ENCODE measurements at places on chromosomes 5 and 9. TPM values are rescaled to one million over a fixed set of nuclear protein-coding genes. Genes with fewer than 3 reads are reported as not detected.

CA9 gene
- total RNA-seq, result not detected

- no peak for DNase-seq
These were observed 20.0 kb upstream of the SCGB3A1 start for GRCh38 chr5:180611140-180611850.

DNA sequence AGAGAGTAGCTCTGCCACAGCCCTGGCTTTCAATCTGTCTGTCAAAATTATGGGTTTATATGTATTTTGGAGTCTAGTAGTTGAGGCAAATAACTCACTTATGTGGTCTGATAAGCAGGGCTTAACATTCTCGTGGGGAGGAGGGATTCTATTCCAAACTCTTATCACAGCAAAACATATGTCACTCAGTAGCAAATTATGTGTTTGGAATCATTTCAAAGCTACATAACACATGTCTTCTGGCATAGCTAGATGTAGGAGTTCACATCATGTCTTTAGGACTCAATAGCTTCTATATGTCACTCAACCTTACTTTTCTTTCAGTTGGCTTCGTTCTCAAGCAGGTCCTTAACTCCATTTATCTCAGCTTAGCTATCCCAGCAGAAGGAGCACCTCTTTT, 144.5 kb upstream of the SEMA6A start:
- no peak for DNase-seq

DNA sequence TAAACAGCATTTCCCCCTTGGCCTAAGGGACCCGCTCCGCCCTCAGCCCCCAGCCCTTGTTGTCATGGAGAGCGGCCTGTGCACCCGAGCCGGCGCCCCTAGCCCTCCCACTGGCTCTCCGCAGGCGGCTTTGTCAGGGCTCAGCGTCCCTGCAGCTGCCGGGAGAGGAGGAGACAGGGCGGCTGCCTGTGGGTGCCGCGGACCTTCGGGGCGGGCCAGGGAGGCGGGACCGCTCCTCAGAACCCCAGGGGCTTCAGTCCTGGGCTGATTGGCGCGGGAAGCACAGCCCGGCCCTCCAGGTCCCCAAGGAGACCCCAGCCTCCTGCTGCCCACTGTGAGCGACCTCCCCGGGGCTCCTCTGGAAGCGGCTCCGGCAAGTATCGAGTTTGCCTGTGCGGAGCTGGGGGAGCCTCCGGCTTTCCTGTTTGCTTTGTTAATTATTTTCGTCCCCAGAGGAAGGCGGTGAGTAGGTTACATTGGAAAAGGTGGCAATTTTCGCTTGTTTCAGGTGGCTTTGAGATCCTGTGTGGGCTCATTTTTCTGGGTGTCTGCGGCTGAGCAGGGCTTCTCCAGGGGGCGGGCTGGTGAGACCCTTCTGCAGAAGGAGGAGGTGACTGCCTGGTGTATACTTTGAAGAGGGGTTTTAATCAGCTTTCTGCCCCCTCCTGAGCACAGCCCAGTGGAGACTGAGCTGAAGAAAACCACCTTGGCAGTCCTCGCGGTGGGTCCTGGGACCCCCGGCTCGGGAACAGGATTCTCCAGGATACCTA, at the start of gene FGD3:
FGD3 (plus strand) TSS at position 256 of the 770 bp plus-strand sequence. CDS start 28,734 bp downstream, outside the sequence.
- DNase-seq, result peak; percentile 60

DNA sequence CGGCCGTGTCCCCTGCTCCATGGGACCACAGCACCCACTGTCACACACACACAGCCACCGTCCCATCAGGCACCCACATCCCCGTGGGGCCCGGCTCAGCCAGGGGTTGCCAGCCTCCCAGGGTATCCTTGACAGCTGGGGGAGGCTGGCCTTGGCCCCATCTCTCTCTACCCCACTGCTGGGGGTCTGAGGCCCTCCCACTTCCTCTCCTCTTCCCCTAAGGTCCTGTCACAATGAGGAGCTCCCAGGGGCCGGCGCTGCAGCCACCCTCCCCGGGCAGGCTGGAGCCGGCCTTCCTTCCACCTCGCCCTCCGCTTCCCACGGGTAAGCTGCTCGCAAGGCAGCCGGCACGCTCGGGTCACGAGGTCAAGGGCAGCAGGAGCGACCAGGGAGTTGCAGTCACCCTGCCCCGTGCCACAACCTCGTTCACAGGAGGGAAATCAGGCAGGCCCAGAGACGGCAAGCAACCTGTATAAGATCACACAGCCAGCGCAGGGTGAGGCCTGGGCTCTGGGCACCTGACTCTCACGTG, 38.6 kb upstream of the NOTCH1 start:
- DNase-seq, result no peak

- DNase-seq, result no peak
These were observed 230.7 kb downstream of the ASTN2 start for GRCh38 chr9:117184173-117184572.

DNA sequence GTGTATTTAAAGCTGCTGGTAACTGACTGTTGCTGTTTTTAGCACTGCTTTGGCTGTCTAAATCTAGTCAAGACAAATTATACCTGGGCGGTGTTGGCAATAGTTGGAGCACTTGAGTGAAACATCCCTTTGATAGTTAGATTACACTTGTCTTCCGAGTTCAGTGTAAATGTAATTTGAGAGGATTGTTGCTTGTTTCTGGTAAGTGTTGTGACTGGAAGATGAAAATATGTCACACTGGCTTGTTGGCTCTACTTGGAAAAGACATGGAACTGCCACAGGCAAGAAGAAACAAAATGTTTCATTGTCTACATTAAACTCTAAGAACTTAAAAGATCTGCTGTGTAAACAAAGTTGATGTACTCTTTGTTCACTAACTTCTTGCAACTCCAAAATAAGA, 49.2 kb upstream of the PTPRD start:
- DNase-seq, result no peak

DNA sequence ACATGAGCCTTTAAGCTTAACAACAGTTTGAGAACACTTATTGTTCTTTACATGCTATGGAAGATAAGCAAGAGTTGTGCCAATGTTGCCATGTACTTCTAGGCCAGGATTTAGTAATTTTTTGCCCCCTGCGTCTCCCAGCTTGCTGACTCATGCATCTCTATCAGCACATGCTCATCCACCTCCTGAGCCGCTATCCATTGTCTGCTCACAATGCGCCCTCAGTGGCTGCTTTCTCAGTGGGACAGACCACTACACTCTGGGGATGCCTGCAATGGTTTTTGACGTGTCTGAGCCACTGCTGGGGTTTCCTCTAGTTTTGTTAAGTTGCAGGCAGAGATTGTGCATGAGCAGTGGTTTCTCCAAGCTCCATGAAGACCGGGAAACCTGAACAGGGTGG, 50.9 kb upstream of the PHF2 start:
- DNase-seq, result no peak

- no peak for DNase-seq
These were observed 92.2 kb upstream of the TRPC7 start for GRCh38 chr5:136457390-136458013.

All from type B pancreatic cell (in vitro differentiated cells).